ENCODE measurements at places on chromosomes 5 and 9.

- no peak for DNase-seq
Measured at GRCh38 chr9:24382566-24382965, 163.1 kb downstream of the IZUMO3 start.

GRCh38 chr9:38652486-38652885 is 32.1 kb upstream of the ANKRD18A start:
- DNase-seq, result no peak

- DNase-seq, result peak; percentile 29
Measured at GRCh38 chr5:963673-964531, 44.7 kb upstream of the NKD2 start.

DNA sequence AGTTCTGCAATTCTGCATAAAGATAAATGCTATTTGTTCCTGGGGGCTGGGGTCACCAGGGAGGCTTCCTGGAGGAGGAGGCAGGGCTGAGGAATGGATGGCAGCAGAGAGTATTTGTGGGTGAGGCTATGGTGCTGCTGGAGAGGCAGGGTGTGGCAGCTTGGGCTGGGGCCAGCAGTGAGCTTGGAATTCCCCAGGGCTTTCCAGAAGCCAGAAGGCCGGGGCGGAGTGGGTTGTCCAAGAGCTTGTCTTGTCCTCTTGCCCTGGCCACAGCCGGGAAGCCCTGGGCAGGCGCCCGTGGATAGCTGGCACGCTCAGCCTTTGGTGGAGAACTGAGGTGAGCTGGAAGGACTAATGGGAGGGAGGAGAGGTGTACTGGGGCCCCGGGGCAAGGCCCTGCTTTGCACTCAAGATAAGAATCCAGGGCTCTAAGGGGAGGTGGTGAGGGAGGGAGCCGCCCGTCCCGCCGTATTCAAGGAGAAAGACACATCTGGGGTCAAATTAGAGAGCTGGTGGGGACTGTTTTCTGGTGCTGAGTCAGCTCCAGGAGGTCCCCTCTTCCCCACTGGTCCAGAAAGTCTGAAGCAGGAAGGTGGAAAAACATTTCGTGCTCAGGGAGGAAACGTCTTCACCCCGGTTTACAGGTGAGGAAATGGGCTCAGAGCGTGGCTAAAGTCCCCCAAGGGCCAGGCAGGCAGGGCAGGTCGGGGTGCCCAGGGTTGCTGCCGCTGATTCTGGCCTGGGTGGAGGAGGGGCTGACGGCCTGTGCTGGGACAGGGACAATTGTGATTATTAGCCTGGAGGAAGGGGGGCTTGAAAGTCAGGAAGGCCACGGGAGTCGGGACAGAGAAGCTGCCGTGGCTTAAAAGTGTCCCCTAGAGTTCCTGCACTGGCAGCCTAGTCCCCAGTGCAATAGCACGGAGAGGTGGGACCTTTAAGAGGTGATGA is 26.9 kb upstream of the CNOT6 start:
- no peak for DNase-seq

DNA sequence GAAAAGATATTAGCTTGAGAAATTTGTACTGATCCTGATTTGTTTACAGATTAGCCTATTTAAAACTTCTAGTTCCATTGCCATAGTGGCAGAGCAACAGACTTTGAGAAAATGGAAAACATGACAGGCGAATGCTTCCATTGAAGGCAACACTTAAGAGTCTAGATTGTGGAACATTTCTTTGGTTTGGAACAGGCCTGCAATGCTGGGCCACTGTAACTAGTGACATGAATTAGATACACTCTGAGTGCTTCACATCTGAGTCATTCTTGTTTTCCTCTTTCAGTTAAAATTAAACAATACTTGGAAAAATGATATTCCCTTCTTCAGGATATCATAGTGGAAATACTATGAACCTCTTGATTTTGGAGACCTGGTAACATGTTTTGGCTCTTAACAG is 453.6 kb upstream of the TUSC1 start:
- no peak for DNase-seq

- DNase-seq, result no peak
Measured at GRCh38 chr5:52738095-52738506, 49.6 kb upstream of the ITGA1 start.

All from CD4-positive, alpha-beta T cell treated with Interleukin-17A for 1 hour (primary cell).